ELF-1 (cell line): ENCODE measurements at places on chromosomes 2 and 18.

GRCh38 chr2:237535385-237536082 is 30.8 kb upstream of the PRLH start:
- no peak for DNase-seq

GRCh38 chr18:35355140-35355618 is 11.0 kb upstream of the ZNF24 start:
- peak; percentile 72 for DNase-seq

GRCh38 chr2:186328838-186329237 is 157.2 kb upstream of the ZC3H15 start:
- DNase-seq, result no peak

DNA sequence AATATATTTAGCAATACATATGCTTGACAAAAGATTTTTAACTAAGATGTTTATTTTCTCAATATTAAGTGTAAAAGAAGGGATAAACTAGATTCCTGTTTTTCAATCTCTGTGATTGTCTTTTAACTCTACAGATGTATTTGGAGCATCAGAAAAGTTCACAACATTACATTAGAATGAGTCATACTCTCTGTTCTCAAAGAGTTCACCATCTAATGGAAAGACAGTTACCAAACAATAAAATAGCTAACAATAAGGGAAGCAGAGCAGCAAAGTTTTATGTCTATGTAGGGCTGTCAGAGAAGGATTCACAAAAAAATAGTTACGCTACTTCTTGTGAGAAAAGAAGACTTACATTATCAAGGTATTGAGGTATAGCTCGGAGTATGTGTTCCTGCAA is 109.2 kb upstream of the MAP2 start:
- DNase-seq, result no peak

- no peak for DNase-seq
These were observed 65.1 kb downstream of the EDAR start for GRCh38 chr2:108923736-108924579.

- peak; percentile 23 for DNase-seq
These were observed 515.5 kb upstream of the MYT1L start for GRCh38 chr2:2846332-2847208.

DNA sequence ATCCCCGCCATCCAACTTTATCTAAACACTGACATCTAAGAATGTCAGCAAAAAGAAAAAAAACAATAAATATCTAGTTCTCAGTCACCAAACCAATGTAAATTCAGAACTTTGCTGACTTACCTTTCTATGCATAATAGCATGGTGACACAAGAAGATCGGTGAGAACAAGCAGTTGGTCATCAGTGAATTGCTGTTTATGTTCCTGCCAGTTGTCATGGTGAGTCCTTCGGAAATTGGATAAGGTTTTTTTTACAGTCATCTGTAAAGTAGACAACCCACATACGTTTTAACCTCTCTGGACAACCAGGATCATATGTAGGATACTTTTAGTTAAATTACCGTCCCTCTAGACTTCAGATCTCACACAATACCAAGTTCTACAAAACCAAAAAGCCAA is 6.2 kb upstream of the GPR75 start:
- no peak for DNase-seq

GRCh38 chr2:117411983-117412382 is 402.5 kb upstream of the DDX18 start:
- no peak for DNase-seq

DNA sequence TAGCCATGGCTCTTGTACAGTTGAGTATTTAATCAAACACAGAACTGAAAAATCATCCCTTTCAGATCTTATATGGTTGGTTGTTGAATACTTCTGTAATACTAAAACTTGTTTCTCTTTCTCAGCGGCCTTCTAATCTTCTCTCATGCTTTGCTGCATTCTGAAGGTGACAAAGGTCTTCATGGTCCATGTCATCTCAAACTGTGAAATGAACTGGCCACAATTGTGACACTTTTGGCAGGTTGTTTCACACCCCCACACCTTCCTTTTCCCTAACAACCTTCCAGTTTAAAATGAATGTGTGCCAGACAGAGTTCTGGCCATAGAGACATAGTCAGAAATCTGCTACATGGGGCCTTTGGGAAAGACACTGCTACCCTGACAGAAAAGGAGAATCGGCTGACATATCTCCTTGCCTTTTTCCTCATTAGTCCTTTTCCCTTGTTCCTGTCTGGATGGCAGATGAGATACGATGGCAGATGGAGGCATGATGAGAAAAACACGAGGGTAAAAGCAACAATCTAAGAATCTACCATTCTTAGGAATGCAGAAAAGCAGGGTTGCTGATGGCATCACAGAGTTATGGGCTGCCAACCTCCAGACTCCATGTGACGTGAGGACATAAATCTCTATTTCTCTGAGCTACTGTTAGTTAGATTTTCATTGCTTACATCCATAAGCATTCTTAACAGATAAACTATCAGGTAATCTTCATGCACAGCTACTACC is 106.5 kb downstream of the PIGN start:
- DNase-seq, result no peak

DNA sequence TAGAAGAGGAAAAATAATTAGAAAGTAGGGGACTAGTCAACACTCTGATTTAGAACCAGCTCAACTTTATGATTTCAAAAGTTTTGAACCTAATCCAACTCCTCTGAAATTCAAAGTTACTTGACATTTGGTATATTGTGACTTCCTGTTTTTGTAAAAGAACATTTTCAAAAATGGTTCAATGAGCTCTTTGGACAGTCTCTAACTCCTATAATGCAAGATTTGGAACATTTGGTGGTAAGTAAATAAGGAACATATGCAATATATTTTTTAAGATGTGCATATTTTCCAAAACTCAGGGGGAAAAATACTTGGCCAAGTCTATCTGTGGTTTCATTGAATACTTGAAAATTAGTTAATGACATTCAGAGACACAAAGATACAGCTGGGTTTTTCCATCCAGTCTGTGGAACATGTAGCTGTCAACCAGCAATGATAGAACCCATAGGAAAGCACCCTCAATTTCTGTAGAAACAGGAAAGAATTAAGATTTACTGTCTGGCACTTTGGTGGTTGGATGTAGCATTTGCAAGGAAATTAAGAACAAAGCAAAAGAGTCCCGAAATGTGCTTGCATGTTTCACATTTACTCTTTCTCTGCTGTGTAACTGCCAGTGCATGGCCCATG is 17.0 kb upstream of the ANKRD44 start:
- no peak for DNase-seq

DNA sequence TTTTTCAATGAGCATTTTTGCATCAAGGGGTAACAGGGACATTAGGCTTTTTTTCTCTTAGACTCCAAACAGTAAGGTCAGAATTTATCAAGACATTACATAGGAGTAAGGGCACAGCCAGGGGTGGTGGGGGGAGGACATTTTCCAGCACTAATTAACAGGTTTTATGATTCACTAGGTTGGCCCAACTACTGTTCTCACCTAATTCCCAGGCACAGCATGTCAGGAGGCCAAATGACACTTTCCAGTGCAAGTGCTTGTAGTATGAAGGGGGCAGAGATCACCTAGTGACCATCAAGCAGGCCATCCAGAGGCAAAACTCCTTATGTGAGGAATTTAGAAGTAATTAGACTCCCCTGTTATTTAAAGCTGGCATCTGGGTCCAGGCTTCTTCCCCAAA is 3.9 kb upstream of the MBD2 start:
- peak; percentile 52 for DNase-seq

- DNase-seq, result no peak
These were observed 20.3 kb downstream of the ACTR3 start for GRCh38 chr2:113910110-113910717.

DNA sequence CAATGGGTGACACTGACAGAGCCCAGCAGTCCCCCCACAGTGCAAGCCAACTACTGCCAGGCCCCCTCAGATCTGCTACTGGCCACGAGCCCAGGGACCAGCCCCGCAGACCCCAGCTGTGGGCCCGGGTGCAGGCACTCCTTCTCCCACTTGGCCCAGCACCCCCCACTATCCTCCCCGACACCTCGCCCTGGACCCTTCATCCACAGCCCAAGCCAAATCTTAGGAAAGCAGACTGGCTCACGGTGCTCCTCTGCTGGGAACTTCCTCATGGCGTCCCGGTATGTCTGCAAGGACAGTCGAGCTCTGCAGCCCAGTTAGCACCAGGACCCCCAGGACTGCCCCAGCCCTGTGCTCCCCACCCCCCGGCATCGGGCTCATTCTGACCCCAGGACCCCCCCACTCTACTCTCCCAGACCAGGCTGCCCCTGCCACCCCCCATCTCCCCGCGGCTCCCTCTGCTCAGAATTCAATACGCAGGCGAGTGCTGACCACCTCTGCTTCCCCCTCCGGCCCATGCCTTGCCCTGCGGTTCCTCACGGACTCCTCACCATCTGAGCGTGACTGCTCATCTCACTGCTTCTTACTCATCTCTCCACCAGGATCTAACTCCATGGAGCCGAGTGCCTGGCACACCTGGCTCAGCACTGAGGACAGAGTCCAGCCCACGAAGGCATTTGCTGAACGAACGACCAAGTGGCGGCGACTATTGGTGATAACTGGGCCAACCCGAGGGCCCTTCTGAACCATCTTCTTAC is 85.7 kb downstream of the PXDN start:
- DNase-seq, result no peak

DNA sequence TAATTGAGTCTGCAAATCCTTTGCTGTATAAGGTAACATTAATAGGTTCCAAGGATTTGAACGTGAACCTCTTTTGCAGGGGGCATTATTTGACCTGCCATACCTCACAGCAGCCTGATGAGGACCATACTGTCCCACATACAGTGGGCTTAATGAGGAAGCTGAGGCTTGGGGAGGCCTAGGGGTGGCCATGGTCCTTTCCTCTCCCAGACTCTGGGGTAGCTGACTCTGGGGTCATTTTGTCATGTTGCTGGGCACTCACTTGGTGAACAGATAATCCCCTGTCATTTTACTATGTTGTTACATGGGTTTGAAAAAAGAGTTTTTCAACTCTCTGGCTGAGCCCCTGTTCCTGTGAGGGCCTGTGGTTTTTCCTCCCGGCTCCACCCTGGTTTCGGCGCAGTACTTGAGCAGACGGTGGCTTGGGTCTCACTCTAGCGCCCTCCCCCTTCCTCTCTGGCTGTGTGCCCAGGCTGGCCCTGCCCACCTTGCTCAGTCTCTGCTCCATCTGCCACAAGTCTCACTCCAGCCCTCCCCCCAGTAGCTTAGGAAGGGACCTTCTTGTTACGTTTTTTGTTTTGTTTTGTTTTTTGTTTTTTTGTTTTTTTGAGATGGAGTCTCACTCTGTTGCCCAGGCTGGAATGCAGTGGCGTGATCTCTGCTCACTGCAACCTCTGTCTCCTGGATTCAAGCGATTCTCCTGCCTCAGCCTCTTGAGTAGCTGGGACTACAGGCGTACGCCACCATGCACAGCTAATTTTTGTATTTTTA is 21.0 kb downstream of the INPP4A start:
- DNase-seq, result no peak

DNA sequence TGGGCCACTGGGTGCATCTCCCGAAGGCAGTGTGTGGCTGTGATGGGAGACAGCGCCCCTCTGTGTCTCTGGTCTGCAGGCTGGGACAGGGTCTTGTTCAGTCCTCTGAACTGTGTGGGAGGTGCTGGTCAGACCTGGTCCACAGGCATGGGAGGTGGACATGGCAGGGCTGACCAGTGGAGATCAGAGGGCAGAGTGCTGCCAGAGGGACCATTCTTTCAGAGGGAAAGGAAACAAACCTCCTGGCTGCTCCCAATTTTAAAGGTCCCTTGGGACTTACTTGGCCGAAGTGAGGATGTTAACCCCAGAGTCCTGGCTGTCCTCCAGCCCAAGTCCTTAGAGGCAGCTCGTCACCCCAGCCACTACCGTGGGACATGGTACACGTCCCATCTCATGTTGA is 4.0 kb downstream of the CAPN13 start:
- no peak for DNase-seq

- DNase-seq, result no peak
These were observed 14.7 kb downstream of the PCARE start for GRCh38 chr2:29059624-29060023.

DNA sequence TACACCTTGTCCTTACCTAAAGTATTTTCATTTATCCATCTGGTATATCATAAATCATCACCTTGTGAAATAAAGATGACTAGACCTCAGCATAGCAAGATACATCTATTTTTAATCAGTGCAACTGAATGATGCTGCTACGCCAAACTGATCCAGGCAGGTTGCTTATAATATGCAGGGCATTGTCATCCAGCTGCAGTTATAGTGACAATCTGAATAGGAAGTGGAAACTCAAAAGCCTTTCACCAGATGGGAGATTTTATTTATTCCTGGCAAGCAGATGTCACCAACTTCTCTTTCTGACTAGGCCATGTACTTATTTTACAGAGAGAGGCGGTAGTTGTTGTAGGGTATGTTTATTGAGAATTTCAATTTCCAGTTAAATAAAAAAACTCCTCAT is 747.3 kb downstream of the ADCYAP1 start:
- DNase-seq, result no peak

DNA sequence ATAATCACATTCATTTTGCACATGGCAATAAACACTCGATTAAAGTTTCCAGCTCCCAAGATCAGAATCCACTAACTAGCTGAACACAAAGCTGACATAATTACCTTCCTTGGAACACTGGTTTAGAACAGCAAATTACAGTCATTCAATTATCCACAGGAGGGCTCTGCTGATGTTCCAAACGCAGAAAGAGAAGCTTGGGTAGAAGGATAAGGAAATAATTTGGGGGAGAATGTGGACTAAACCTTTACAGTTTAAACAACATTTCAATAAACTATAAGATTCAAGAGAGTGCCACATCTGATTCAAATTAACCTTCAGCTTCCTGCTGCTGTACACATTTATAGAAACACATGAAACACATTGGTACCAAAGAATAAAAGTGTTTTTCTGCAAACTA is 67.8 kb upstream of the ARL4C start:
- no peak for DNase-seq

GRCh38 chr2:138086576-138086975 is 122.3 kb downstream of the HNMT start:
- DNase-seq, result no peak

DNA sequence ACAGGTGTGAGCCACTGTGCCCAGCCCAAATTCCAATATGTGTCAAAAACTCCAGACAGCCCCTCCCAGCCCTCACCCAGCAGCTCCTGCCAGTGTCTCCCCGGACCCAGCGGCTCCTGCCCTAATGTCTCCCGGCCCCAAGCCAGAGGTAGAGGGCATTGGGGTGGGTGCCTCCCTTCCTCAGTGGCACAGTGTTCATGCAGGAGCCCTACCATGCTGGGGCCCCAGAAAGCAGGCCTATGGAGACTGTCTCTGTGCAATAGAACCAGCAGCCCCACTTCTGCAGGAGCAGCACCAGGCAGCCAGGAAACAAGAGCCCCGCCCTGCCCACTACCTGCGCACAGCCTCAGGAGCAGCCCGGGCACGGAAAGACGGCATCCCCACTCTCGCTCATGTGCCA is 70.4 kb downstream of the EIPR1 start:
- no peak for DNase-seq
